ENCODE measurements at places on chromosomes 16 and 17.

- DNase-seq: no peak
These were observed 7.0 kb upstream of the MILR1 start for GRCh38 chr17:64441772-64442540.

- no peak for DNase-seq
These were observed 3.2 kb downstream of the SMURF2 start for GRCh38 chr17:64658931-64659330.

DNA sequence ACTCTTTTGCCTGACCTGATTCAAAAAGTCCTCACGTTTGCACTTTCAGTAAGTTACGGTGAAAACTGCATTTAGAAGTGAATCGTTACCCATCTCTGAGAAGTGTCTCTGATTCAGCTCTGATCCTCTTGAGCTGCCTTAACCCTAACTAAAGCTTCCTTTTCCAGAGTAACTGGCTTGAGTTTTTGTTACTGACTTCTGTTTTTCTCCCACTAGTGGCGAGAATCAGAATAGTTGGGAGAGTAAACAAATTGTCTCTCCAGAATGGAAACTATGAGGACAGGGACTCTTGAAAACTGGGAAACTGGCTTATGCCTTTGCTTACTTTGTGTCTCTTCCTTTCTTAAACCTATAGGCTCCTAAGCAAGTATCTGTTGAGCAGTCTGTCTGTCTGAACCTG lies 31.3 kb upstream of the KPNB1 start:
- DNase-seq: no peak

DNA sequence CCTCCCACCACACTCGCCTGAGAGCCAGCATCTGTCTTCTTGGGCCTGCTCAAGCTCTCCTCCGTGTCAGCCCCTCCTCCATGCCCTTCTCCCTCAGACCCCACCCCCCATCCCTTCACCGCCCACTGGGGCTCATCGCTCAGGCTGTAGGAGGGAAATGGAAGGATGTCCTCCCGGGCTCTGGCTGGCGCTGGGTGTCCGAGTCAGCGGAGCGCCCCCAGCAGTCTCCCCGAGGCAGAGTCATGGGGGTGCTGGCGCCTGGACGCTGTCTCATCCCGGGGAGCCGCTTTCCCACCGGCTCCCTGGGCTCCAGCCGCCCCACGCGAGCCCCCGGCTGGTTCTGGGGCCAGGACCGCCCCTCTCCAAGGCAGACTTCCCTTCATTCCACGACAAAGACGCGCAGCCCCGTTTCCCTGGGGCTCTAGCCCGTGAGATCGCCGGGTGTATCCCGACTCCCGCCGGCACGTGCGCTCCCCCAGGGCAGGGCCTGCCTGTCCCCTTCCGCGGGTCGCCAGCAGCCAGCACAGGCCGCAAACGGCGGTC lies 428 bp upstream of the ANTKMT start:
- no peak for DNase-seq

DNA sequence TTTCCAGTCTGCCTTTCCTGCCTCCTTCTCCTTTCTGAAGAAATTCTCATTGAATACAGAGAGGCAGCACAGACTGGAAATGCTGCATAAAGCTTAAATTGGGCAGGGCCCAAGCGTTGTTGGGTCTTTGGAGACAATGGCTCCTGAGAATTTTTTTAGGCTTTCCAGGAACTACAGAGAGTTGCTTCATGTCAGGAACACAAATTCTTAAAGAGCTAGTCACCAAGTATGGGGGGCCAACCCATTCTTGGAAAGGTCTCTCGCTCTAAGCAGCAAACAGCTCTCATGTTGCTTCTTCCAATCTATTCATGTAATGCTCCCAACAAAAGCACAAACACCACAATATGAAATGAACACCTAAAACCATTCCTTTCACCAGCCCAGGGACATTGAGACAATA lies 6.9 kb downstream of the HNF1B start:
- no peak for DNase-seq

GRCh38 chr16:77723108-77723514 lies 797 bp downstream of the NUDT7 start:
- no peak for DNase-seq

DNA sequence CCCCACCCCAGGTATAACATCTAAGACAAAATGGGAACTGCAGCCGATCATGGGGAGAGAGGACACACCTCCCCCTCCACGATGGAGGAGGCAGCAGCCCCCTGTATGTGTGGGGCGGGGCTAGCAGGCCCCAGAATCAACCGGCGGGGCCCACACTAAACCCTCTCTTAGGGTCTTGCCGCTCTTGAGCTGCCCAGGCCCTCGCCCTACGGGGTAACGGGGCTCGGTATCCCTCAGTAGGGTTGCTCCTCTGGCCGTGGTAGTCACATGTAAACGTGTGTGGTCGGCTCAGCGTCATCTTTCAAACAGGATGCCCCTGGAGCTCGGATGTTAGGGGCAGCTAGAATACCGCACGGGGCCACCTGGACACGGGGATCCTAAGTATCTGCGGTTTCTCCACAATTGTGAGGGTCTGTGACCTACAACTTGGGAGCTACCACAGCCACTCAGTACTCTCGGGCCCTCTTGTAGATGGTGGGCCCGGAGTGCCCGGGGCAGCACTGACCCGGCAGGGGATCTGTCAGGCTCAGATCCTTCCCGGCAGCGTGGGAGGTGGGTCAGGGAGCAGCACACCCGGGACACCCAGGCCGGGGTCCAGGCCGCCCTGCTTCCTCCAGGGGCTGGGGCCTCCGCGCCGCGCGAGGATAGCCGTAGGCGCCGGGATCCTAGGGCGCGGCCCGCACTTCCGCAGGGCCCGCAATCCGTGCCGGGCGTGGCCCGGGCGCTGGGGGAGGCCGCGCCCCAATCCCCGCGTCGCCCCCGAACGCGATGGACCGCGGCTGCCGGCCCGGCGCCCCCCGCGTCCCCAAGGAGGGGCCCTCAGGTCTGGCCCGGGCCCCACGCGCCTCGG lies 781 bp downstream of the ARHGDIA start:
- DNase-seq: no peak

GRCh38 chr17:55532670-55533069 lies 21.4 kb upstream of the SMIM36 start:
- DNase-seq: no peak

- DNase-seq: no peak
These were observed 15.9 kb downstream of the RGS11 start for GRCh38 chr16:259814-260253.

GRCh38 chr16:54266363-54266955 lies 20.1 kb downstream of the IRX3 start:
- DNase-seq: no peak

GRCh38 chr17:56943505-56944125 lies 17.2 kb downstream of the COIL start:
- DNase-seq: no peak

DNA sequence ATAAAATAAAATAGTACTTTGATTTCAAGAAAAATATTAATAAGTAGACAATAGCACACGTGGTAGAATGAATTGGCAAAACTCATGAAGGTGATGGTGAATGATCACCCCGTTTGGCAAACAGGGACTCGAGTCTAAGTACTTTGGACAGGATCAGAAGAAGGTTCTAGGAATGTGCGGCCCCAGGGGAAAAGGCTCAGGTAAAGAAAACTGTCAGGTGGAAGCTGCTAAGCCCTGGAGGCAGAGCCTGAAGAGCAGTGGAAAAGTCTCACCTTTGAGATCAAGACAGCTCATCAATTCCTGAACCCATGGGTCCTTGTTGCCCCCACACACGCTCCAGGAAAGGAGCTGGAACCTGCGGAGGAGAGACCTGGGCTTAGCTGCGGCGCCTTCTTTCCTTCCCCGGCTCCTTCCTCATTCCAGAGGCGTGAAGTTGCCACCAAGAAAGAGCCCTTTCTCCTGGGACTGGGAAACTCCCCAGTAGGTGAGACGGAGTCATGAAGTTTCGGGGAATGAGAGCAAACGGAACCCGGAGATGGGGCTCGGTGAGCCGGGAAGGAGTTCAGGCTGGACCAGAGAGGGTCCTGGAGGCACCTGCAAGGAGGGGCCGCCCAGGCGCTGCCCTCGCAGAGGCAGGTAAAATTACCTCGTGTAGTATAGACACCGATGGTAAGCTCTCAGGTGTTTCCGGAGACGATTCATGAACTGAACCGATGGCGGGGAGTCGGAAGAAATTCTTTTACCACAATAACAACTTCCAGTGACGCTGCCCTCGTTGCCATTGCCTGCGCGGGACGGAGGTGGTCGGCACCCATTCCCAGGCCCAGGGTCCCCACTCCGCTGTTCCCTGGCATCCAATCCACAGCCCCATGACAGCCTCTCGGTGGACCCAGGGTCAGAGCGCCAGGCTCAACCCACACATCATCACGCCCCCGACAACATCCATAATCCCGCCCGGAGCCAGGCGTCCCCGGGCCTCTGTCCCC lies 1.2 kb upstream of the ZMYND15 start:
- no peak for DNase-seq

- DNase-seq: no peak
These were observed 4.1 kb downstream of the SYNGR2 start for GRCh38 chr17:78172249-78173051.

DNA sequence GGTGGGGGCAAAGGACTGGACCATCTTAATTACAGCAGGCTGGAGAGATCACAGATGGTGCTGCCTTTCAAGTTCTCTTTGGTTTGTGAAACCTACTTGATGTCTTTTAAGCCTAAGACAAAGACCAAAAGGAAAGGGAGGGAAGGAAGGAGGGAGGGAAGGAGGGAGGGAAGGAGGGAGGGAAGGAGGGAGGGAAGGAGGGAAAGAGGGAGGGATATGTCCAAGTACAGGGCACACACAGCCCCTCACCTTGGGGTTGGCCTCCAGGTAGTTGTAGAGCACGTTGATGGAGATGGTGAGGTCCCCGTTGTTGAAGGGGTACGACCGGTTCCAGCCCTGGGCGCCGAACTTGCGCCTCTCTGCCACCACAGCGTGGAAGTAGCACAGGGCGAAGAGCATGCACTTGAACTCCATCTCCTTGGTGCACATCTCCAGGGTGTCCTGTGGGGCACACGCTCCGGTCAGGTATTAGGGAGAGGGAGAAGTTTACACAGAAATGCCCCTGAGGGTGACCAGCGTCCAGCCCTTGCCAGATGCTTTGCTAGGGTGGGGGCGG lies 55.4 kb downstream of the PGS1 start:
- no peak for DNase-seq

DNA sequence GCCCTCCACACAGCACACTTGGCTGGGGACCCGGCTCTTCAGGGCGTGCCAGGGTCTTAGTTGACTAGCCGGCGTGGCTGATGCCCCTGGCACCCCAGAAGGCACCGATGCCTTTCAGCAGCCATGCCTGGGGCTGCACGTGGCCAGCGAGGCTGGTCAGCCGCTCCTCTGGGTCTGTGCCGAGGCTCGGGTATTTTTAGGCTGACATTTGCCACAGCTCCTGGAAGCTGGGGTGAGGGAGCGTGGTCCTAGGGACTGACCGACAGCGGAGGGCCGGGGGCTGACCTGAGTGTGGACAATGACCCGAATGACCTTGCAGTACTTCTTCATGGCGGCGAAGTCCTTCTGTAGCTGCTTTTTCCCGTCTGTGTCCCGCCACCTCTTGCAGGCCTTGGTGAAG lies 3.9 kb downstream of the RPL3L start:
- no peak for DNase-seq

DNA sequence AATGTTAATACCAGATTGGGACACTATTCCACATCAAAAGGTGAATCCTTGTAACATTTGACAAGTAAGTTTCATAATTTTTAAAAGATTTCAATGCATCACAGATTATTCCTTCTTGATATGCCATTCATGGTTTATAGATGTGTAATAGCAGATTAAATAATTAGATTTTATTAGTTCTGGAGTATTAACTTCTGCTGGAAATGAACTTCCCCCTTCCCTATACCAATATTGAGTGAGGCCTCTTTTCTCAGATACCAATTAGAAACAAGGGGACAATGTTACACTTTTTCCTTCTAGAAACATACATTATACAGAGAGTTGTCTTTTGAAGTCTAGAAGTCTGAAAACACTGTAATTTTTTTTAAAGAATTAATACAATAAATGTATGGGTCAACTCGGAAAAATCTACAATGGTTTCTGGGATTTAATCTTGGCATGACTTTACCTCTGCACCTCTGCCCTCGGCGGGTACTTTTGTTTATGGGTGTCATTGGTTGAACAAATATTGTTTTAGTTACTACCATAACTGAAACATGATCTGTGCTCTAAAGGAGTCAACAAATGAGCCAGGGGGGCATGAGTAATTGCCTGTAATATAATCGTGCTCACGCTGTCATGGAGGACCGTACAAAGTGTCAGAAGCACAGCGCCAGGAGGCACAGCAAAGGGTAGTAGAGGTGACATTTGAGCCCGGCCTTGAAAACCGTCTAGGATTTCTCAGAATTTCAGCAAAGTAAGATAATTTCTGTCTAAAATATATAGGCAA lies 8.2 kb downstream of the LRRC37B start:
- no peak for DNase-seq

DNA sequence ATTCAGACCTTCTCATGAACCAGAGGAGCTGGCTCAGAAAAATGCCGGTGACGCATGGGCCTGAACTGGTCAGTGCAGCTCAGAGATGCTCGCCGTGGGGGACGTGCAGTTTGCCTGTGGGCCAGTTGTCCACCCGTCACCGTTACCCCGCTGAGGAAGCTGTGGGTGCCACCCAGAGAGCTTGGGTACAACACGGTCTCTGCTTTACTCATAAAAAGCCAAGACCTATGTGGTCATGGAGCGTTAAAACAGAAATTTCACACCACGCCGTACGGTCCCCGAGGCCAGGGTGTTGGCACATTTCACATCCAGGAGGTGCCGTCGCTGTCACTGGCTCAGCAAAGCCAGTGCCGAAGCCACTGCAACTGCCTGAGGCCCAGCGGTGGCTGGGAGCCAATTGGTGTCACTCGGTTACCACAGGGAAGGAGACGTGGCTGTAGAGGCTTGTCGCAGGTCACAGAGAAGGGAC lies 120.9 kb downstream of the METRNL start:
- DNase-seq: peak; percentile 42

DNA sequence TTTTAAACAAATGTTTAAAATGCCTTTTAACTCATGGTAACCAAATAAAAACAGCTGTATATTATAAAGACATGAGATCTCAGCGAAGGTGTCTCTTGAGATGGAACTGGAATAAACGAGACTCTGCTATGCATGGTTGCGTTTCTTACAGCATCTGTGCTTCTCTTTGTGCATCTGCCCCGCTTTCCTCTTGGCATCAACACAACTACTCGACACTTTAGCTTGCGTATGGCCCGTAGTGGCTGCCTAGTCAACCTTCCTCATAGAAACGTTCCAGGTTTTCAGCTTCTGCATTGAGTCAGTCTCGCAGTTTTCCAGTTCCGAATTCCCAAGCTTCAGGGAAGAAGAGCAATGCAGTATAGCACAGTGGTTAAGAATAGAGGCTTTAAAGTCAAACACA lies 214.9 kb downstream of the CEP112 start:
- DNase-seq: no peak

DNA sequence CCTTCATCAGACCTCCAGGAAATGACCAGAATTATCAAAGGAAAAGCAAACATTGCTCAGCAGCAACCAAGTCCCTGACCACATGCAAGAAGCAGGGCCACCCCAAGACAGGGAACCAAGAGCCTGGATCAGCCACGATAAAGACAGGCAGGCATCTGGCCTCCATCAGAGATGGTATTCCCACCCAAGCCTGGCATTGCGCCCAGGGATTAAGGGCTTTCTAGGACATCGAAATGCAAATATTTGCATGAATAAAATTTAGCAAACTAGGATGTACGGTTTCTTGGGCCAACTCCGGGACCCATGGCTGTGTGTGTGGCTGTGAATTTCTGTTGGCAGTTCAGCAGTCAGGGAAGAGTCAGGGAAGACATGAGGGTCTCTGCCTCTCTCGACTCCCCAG lies 241.4 kb upstream of the DYNLRB2 start:
- DNase-seq: no peak

- DNase-seq: no peak
These were observed 169.8 kb downstream of the MRTFB start for GRCh38 chr16:14240964-14241363.

- DNase-seq: no peak
These were observed 11.8 kb downstream of the SLC9A5 start for GRCh38 chr16:67260426-67261063.
